ENCODE measurements at places on chromosomes 2 and 18.
A peak's percentile ranks its signal among the peaks of the same experiment; 100 is the strongest.

DNA sequence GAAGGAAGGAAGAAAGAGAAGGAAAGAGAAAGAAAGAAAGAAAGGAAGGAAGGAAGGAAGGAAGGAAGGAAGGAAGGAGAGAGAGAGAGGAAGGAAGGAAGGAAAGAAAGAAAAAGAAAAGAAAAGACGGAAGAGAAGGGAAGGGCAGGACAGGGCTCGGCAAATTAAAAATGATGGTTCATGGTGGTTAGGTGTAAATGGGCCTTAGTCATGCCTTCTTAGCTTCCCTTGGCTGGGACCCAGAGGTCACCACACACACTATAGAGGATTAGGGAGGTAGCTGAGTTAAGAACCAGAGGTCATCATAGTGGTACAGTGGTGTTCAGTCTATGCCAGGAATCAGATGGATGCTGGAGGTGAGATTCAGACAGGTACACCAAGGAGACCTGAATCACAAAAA, 9.3 kb upstream of the ATL2 start:
- no peak for DNase-seq

- no peak for DNase-seq
These were observed 52.7 kb downstream of the RBMS1 start for GRCh38 chr2:160440888-160441287.

GRCh38 chr2:23626701-23627230, 241.8 kb downstream of the KLHL29 start:
- DNase-seq = no peak

DNA sequence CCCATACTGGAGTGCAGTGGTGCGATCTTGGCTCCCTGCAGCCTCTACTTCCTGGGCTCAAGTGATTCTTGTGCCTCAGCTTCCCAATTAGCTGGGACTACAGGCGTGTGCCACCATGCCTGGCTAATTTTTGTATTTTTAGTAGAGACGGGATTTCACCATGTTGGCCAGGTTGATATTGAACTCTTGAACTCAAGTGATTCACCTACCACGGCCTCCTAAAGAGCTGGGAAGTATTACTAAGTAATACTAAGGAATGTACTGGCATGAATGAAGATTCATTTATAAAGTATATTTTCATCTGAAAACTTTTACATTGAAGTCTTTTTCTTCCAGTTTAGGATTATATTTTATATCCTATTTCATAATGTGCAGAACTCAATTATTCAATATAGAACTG, 38.1 kb downstream of the NUP35 start:
- no peak for DNase-seq

DNA sequence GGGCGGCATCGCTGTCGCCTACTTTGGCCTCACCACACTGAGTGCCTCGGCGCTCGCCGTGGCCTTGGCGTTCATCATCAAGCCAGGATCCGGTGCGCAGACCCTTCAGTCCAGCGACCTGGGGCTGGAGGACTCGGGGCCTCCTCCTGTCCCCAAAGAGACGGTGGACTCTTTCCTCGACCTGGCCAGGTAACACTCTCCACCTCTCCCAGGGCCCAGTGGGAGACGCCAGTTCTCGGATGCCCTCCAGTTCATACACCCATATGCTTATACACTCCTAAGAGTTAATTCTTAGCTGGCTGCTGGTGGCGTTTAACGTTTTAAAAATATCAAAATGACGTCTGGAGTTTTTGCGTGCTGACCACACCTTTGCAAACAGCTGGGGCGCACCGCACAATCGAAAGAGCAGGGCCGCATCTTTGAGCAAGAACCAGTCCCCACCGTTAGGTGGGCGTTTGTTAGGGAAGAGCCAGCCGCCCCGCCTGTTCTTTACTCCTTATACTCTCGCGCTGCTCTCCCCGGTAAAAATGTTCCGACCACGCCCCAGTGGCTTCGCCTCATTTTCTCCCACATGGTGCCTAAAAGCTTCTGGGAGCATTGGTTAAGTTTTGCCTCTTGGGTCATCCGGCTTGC, 899 bp downstream of the SLC1A4 start:
- no peak for DNase-seq

DNA sequence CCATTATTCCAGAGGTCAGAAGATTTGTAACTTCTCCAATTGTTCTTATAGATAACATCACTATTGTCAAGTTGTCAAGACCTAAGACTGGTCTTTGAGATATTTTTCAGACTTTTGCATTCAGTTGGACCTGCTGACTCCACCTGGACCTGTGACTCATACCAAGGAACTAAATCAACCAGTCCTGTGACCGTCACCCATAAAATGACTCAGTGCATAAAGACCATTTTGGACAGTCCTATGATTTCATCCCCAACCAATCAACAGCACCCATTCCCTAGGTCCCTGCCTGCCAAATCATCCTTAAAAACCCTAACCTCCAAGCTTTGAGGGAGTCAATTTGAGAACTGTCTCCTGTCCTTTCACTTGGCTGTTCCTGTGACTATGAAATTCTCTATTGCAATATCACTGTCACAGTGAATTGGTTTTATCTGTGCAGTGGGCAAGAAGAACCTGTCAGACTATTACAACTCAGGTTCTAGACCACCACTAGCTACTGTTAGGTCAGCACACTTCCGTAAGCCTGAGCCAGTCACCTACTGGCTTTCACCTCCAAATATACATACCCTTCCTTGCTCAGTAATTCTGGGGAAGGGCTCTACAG, 17.1 kb downstream of the DPP4 start:
- no peak for DNase-seq

GRCh38 chr2:12352889-12353288, 363.8 kb upstream of the TRIB2 start:
- no peak for DNase-seq

- no peak for DNase-seq
These were observed 347.3 kb upstream of the HNRNPA3 start for GRCh38 chr2:176865336-176865735.

- DNase-seq = no peak
These were observed 42.3 kb downstream of the RFX8 start for GRCh38 chr2:101432411-101433181.

DNA sequence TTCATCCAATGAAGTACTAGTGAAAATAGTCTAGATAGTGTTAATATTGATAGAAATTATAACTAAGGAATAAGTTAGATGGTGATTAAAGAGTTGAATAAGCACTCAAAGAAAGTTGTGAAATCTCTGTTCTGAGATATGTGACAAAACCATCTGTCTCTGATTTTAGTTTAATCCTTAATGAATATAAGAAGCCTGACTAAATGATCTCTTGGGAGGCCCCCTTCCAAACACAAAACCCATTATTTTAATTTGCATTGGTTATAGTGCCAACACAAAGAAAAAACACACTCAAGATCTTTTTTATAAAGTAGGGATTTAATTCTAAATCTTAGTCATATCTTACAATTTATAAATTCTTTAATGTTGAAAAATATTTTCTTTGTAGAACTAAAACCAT, 34.0 kb downstream of the SCN2A start:
- no peak for DNase-seq

DNA sequence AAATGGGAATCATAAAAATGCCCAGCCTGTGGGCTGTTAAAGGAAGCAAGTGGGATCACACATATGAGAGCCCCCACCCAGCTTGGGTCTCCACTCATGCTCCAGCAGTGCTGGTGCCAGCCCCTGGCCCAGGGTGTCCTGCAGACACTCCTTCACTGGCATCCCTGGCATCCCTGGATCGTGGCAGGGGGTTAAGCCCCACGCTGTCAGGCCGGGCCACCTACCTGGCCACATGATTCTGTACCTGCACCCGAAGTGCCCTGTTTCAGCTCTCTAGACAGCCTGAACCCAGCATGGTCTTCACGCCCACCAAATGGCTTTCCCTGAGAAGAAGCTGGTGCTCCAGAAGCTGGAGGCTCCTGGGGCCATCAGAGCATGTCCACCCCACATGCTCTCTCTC, 137.4 kb downstream of the INHBB start:
- no peak for DNase-seq

DNA sequence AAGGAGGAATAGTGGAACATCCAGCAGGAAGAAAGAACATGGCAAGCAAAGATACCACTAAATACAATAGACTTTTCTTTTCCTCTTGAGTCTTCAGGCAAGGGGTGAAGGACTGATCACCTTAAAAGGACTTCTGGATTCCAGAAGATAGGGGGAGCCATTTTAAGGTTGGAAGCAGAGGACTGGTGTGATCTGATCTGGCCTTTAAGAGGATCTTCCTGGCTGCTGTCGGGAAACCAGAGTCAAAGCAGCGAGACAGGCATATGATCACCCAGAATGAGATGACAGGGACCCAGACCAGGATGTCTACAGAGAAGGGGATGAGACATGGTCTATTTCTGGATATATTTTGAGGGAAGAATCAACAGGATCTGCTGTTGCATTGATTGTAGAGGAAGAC, 558.0 kb downstream of the STK39 start:
- peak; percentile 41 for DNase-seq

GRCh38 chr18:50377061-50377798, 2.4 kb downstream of the SKA1 start:
- DNase-seq = no peak

DNA sequence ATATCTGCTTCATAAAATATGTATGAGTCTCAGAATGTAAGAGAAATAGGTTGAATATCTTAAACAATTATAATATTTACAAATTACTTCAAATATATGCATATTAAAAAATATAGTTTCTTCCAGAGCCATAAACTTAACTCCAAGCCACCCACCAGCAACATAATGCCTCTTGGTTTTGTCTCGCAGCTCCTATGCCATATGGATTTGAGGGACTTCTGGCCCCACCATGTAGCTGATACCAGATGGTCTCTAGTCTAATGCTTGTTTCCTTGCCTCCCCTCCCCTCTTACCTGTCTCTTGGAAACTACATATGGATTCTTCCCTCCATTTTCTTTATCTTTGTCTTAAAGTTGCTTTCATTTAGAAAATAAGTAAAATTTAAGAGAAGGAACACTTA, 114.3 kb downstream of the GCA start:
- DNase-seq = no peak

DNA sequence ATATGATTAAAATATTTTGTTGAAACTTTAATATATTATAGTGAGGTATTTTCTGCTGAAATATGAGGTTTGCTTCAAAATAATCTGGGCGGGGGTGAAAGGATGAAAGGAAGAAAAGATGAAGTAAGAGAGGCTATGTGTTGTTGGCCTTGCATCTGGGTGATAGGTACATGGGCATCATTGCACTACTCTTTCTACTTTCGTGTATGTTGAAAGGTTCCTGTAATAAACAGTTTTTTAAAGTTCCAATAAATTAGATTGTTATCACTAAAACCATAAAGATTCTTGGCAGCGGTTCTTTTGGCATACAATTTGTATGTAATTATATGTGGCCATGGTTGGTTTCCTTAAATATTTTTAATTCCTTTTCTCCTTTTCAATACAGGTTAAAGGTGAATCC, 23.6 kb upstream of the MSH2 start:
- DNase-seq = no peak

DNA sequence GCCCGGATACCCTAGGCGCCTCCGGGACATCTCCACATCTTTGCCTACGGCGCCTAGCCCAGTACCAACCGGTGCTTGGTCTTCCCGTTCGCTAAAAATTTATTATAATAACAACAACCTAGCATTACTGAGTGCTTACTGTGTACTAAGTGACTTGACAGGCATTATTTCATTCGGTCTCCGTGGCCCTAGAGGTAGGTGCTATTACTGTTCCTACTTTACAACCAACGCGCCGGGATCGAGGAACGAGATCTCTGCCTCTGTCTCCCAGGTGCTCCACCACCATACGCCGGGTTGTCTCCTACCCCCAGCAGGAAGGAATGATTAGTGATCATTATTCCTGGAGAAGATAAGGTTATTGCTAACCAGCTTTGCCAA, 657 bp upstream of the BIN1 start:
- peak; percentile 84 for DNase-seq

- no peak for DNase-seq
These were observed 46.2 kb downstream of the COA5 start for GRCh38 chr2:98561902-98562695.

- DNase-seq = no peak
These were observed 208.4 kb downstream of the ZNF407 start for GRCh38 chr18:74806073-74806472.

DNA sequence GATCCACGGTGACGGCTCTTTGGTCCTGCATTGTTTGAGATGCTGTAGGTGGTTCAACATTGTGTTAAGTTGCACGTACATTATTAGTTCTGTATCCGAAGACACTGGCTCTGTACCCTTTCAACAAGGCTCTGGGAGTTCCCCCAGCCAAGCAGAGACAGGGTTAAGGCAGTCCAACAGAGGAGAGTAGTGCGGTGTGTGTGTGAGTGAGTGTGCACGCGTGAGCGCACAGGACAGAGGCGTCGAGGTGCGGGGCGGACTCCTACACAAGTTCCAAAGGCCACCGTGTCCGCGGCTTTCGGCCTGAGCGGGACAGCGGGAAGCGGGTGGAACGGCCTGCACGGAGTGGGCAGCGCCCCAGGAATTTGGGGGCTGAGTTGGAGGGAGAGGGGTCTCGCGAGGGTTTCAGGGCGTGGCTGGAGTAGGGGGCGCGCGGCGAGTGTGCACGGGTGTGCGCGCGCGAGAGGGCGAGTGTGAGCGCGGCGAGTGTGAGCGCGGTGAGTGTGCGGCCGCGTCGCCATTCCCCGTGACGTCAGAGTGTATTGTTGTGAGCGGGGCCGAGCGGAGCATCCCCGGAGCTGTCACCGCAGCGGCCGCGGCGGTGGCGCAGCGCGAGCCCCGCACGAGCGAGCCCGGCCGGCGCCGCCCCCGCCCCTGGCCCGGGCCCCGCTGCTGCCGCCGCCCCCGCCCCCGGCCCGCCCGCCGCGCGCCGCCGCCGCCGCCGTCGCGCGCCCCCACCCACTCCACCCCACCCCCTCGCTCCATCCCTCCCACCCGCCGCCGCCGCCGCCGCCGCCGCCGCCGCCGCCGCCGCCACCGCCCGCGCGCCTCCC, at the start of gene ASXL3:
Gene ASXL3 (plus strand): TSS at position 535 of the 833 bp plus-strand sequence. CDS start 413 bp downstream, outside the sequence.
- no peak for DNase-seq

DNA sequence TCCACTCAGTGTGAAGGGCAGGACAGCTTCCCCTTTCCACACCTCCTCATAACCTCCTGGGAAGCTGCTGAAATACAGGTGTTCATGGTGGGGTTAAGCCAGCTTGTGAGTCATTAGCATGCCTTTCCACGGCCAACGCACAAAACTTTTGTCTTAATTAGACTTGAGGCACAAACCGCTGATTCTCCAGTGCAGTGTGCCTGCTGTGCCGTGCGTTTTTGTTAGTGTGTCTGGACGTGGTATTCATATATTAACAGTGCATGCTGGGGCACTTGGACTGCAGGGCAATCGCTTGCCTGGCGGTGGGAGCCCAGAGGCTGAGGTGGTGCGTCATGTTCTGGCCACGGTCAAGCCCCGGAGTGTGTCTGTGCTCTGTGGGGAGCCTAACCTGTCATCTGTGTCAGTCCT, 156.2 kb downstream of the SH3RF3 start:
- no peak for DNase-seq

- no peak for DNase-seq
These were observed 14.6 kb upstream of the ALPP start for GRCh38 chr2:232363784-232364615.

All from A549 (cell line).